ENCODE measurements at places on chromosomes 2 and 18. TPM values are rescaled to one million over a fixed set of nuclear protein-coding genes. Genes with fewer than 3 reads are reported as not detected.

TUBA3E gene
- total RNA-seq, result not detected

GPAT2 gene
- total RNA-seq, result 5.6 TPM

CD8B2 gene
- not detected for total RNA-seq

MEP1B gene
- total RNA-seq, result not detected

VWC2L gene
- total RNA-seq, result not detected

QPCT gene
- total RNA-seq, result 3.9 TPM

SP5 gene
- total RNA-seq, result not detected

EMILIN2 gene
- total RNA-seq, result 1.3 TPM

GALNT14 gene
- 0.39 TPM for total RNA-seq

SNRNP27 gene
- total RNA-seq, result 17.4 TPM

LYG1 gene
- 0.13 TPM for total RNA-seq

FSHR gene
- total RNA-seq, result not detected

CKAP2L gene
- total RNA-seq, result 3.1 TPM

PTPRN gene
- total RNA-seq, result not detected

CRYGD gene
- not detected for total RNA-seq

KCNF1 gene
- total RNA-seq, result 3.6 TPM

RBM44 gene
- total RNA-seq, result 0.38 TPM

NOL4 gene
- not detected for total RNA-seq

SERPINB11 gene
- not detected for total RNA-seq

LRATD1 gene
- 7.2 TPM for total RNA-seq

AQP12B gene
- total RNA-seq, result not detected

OSGEPL1 gene
- 5.3 TPM for total RNA-seq

DES gene
- not detected for total RNA-seq

RAB31 gene
- total RNA-seq, result 46.5 TPM

RETSAT gene
- 51.6 TPM for total RNA-seq

SCN3A gene
- 11.5 TPM for total RNA-seq

CLEC4F gene
- 0.13 TPM for total RNA-seq

MTIF2 gene
- 26.3 TPM for total RNA-seq

All from dermis microvascular lymphatic vessel endothelial cell (primary cell).